ENCODE measurements at places on chromosomes 1 and 21.

DNA sequence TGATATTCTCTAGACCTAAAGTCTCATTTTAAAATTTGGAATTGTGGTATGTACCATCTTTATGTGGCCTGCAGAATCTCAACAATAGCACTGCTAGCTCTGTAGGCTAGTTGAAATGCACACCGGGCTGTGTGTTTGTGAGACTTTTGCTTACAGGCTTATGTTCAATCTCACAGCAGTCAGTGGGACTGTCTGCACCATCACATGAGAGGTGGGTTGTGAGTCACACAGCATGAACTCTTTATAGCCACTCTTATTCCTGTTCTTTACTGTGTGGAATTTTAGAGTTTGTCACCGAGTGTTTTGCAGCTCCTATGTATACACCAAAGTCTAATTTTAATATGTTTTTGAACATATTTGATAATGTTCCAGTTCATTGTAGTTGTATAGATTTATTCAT, 74.6 kb downstream of the RASAL2 start:
- no peak for DNase-seq

DNA sequence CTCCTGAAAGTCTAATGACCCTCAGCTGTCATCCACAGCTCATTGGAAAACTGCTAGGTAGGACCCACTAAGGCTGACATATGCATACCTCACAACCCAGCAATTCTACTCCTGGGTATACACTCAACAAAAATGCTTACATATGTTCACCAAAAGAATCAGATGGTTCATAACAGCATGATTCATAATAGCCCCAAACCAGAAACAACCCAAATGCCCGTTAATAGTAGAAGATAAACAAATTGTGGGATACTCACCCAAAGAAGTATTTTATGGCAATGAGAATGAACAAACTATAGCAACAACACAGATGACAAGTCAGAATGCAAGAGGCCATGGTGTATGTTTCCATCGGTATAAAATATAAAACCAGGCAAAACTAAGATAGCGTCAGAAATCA, 124.6 kb downstream of the HLCS start:
- no peak for DNase-seq

DNA sequence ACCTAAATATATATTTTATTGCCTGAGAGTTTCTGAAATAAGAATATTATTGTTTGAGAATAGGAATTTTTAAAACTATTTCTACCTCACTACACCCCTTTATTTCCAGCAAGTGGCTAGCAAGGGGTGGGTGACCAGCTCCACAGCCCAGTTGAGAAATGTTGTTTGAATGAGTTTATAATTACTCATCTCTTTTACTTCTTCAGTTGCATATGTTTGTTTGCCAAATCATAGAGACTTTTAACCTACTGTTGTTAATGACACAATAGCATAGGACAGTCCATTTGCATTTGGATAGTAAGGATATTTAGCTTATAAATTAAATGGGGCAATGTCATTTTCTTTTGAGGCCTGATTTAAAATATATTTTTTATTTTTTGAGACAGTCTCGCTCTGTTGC, 127.8 kb downstream of the NRDC start:
- DNase-seq, result no peak

DNA sequence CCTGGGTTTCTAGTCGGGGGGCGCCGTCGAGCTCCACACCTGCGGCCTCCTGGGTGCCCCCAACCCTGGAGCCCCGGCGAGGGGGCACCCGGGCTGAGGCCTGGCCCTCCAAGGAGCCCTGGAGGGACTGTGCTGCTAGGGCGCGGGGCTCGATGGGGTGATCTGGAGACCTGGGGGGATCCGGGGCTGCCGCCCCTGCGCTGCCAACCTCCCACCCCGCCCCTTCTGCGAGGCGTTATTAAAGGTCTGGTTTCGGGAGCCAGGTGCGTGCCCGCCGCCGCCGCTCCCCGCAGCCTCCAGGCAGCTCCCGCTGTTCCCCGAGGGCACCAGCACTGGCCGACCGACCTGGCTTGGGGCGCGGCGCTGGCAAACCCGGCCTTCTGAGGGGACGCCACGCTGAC, 746 bp upstream of the POFUT2 start:
- peak; percentile 32 for DNase-seq

GRCh38 chr1:68188060-68188538, 44.2 kb downstream of the WLS start:
- DNase-seq, result no peak

DNA sequence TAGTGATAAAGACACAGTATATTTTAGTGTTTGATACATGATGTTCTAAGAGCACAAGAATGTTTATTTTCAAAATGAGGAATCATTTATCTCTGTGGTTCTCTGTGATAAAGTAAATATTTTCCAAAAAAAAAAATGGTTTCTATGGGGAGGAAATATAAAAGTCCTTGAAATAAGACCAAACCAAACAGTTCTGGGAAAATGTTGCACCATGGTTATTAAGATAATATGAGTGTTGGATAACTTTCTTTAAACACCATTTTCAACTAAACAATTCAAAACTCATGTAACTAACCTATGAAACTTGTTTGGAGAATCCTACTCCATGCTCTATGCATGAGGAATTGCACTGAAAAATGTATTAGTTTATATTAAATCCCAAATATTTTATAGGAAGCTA, 184.6 kb downstream of the KCNT2 start:
- DNase-seq, result no peak

DNA sequence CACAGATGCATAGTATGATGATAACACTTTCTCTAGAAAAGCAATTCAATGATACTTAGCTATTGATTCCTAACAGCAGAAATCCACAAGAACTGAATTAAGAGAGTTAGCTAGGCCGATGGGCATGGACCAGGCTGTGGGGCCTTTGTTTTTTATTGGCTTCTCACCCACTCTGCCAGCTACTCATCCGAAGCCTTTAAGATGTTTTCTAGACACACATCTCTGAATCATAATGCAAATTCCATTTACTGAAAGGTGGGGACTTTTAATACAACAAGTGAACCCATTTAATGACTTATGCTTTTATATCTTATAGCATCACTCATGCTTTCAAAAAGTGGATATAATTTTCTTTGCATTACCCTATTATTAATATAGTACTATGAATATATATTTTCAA, 170.2 kb downstream of the RUNX1 start:
- no peak for DNase-seq

DNA sequence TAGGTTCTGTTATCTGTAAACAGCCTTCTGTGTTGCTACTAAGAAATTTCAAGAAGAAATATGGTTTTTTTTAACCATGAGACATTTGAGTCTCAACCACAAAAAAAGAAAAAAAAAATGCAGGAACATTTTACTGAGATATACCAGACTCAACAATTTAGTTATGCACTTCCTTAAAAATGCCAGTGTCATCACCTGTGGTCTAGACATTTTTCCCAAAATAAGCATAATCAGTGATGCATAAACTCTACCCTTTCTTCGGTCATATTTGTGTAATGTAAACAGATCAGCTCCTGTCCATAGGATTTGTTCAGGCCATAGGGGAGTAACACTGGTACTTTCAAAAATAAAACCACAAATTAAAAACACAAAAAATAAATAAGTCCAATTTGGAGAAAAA, 122.6 kb upstream of the TNFSF4 start:
- no peak for DNase-seq

DNA sequence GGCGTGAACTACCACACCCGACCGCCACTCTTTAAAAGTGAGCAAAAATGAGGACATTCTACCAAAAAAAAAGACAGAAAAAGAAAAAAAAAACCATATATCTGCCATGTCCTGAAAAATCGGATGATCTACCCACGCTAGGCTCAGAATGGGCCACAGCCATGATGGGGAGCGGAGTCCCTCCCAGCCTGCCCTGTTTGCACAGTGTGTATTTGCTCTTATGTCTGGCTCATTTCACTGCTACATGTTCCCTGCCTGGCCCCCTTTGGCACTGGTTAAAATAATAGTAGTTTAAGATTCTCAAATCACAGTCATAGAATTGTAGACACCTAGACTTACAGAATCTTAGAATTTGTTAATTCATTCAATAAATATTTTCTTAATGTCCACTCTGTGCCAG, 121.9 kb downstream of the PTPRU start:
- DNase-seq, result no peak

GRCh38 chr1:167152192-167152876, 58.5 kb downstream of the STYXL2 start:
- no peak for DNase-seq
